Kidney glomerular epithelial cell (primary cell): ENCODE measurements at places on chromosomes 12 and 14.

- no peak for DNase-seq
These were observed 5.0 kb upstream of the BRF1 start for GRCh38 chr14:105305791-105306190.

- no peak for DNase-seq
These were observed 335.7 kb downstream of the RPS29 start for GRCh38 chr14:49250517-49250916.

DNA sequence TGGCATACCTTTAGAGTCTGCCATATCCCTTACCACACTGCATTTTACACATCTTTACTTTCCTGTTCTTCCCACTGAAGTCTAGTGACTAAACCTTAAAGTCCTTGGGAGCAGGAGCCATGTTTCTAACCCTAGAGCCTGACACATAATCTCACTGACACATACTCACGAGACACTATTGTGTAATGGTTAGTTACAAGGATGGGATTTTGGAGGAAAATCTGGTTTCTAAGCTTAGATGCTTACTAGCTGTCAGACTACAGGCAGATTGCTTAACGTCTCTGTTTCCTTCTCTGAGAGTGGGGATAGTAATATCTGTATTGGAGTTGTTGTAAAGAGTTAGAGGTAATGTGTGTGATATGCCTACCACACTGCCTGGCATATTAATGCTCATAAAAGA is 6.2 kb upstream of the DYRK4 start:
- DNase-seq, result no peak

DNA sequence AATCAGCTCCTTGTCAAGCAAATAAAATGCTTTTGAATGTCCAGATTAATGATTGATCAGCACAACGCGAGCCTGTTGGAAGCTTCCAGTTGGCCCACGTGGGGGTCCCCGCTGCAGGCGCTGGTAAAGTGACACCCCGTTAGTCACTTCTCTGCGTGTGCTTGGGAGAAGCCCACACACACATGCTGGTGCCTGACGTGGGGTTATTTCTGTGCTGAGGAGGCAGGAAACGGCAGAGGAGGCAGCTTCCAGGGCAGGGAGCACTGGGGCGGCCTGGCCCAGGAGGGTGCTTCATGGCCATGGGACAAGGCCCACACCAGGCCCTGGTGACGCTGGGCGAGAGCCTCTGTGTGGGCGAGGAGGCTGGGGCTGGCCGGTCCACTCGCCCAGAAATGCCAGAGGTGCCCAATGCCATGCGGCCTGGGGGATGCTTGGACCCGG is 101.5 kb downstream of the KIF26A start:
- no peak for DNase-seq

DNA sequence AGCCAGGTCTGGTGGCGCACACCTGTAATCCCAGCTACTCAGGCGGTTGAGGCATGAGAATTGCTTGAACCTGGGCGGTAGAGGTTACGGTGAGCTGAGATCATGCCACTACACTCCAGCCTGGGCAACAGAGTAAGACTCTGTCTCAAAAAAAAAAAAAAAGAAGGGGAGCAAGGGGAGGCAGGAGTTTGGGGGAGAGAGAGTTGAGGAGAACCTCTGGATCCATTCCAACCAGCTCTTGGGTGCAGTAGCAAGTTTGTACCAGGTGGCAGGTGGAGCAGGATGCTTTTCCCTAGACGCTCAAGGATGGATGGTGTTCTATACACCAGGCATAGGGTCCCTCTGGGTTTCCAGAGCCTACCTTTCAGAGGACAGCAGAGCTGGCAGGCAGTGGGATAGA is 1.9 kb downstream of the NFE2 start:
- no peak for DNase-seq

DNA sequence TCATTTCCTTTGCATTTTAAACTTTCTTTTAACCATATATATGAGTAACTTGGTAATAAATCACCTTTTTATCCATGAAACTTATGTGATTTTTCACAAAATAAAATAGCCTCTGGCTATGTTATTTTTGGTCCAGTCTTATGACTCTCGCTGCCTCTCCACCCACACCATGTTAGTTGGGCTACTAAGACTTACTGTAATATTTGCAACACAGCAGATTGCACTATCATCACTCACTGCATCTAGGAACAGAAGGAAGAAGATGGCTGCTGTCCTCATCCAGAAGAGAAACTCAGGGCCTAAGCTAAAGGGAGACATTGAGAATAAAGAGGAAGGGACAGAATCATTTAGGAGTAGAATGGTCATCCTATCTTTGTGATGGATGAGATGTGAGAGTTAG is 12.6 kb upstream of the B4GALNT3 start:
- no peak for DNase-seq

- no peak for DNase-seq
These were observed 8.4 kb downstream of the GEMIN2 start for GRCh38 chr14:39122330-39123138.
